ENCODE measurements at places on chromosomes 2 and 18.

- DNase-seq, result no peak
Measured at GRCh38 chr2:164069540-164069939, 333.7 kb upstream of the FIGN start.

DNA sequence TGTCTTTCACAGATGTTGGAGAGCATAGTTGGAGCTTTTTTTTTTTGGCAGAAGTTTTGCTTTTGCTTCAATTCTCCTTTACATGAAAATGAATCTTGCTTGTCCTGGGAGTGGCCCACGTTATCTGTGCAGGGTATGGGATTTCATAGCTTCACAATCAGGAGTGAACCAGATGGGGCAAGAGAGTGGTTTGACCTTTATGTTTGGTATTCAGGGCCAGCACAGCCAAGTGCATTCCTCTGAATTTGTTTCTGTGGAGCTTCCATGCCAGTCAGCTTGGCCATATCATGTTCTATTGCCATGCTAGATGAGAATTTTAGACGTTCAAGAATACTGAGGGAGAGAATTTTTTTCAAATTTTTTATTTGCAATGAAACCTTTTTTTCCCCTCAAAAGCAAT is 116.6 kb downstream of the PRPF40A start:
- DNase-seq, result no peak

- no peak for DNase-seq
Measured at GRCh38 chr2:105307550-105307949, 22.0 kb downstream of the TGFBRAP1 start.

GRCh38 chr2:3641181-3641580 is 16.8 kb upstream of the ALLC start:
- DNase-seq, result no peak

DNA sequence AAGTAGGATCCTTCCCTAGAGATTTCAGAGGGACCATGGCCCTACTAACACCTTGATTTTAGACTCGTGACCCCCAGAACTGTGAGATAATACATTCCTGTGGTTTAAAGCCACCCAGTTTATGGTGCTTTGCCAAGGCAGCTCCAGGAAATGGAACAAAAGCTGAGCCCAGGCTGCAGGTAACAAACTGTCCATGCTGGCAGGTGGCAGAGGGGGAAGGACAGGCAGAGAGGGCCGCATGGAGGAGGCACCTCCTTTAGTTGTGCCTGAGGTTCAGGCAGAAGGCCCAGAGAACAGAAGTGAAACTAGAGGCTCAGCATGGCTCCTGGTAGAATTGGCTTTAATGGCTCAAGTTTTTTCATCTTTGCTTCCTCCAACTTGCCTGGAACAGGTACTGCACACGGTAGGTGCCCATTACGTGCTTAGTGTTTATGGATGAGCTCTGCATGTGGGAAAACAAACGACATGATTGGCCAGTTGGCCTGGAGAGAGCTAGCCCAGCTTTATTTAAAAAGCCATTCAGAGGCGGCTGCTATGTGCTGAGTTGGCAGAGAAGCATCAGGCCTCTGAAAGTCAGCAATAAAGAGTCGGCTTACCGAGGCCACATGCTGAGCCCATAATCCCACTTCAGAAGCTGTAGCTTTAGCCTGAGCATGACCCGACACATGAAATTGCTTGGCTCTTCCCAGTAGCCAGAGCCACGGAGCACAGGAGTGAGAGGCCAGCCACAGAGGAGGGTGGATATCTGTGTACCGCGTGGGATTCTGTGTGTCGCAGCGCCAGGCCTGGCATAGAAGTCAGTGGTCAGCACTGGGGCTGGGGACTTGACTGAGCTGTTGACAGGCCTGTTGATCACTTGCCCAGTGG is 36.5 kb downstream of the HS1BP3 start:
- no peak for DNase-seq

- no peak for DNase-seq
Measured at GRCh38 chr2:10536569-10537133, 88.5 kb upstream of the ODC1 start.

GRCh38 chr2:31666878-31667277 is 86.1 kb upstream of the SRD5A2 start:
- DNase-seq, result no peak

DNA sequence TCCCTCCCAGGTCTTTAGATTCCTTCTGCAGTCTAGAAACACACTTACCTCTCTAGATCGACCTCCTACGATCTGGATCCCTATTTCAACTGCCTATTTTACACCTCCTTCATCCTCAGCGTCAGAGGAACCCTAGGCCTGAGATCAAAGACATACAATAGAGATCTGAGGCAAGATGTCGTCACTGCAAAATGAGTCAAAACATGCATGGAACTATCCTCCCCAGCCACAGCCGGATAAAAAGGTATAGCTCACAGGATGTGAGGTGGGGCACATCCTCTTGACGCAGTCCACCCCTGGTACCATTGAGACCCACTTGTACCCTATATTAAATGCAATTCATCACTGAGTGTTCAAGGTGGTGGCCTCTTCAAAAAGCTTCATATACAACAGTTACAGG is 63.7 kb upstream of the DNAJC10 start:
- no peak for DNase-seq

DNA sequence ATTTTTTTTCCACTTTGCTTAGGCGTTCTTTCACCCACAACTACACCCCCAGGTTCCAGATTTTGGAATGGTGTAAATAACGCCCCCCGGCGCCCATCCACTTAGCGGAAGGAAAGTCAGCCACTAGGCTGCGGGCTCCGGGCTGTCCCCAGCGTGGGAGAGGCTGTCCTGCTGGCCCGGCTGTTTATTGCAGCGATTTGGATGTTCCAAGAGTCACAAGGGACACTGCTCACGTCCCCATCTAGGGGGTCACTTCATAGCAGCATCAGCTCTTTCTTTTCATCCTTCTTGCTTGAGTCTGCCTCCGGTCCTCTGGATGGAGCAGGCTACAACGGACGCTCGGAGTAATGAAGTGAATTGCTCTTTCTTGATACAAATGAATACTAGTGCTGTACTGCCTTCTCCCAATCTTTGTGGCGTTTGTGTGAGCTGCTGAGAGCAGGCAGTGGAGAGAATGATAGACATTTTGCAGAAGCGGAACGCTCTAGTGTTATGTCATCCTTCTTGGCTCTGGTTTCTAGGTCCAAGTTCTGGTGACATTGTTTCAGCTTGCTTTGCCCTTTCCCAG is 50.7 kb upstream of the PAIP2B start:
- DNase-seq, result no peak

- no peak for DNase-seq
Measured at GRCh38 chr2:239960929-239961661, 64.0 kb downstream of the NDUFA10 start.

- no peak for DNase-seq
Measured at GRCh38 chr18:59681521-59682004, 15.7 kb downstream of the CCBE1 start.

DNA sequence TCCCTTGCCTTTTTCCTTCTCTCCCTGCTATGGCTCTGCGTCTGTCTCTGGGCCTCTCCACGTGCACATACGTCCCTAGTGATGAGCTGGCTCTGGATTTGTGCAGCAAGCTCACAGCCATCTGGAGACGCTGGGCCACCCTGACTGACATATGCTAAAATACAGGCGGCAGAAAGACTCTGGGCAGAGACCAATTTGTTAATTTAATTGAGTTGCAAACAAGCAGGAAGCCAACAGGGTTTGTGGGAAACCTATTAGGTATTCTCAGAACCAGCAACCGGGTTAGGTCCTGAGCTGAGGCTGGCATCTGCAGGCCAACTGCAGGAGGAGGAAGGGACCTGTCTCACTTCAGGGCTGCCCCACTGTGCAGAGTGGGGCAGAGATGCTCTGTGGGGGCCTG is 53.5 kb upstream of the SMAD2 start:
- DNase-seq, result no peak

GRCh38 chr18:40031435-40031834 is 1923.6 kb upstream of the PIK3C3 start:
- no peak for DNase-seq

DNA sequence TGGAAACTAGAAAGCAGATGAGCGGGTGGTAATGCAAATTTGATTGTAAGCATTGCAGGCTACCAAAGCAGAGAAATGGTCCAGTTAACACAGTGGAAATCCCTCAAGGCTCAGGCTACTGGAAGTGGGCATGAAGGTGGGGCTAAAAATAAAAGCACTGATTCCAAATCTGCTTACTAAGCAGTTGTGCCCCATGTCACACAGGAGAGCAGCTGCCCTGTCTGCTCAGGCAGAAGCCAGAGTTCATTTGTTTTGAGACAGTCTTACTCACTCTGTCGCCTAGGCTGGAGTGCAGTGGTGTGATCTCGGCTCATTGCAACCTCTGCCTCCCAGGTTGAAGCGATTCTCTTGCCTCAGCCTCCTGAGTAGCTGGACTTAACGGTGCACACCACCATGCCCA is 42.5 kb upstream of the TSPYL6 start:
- DNase-seq, result no peak

DNA sequence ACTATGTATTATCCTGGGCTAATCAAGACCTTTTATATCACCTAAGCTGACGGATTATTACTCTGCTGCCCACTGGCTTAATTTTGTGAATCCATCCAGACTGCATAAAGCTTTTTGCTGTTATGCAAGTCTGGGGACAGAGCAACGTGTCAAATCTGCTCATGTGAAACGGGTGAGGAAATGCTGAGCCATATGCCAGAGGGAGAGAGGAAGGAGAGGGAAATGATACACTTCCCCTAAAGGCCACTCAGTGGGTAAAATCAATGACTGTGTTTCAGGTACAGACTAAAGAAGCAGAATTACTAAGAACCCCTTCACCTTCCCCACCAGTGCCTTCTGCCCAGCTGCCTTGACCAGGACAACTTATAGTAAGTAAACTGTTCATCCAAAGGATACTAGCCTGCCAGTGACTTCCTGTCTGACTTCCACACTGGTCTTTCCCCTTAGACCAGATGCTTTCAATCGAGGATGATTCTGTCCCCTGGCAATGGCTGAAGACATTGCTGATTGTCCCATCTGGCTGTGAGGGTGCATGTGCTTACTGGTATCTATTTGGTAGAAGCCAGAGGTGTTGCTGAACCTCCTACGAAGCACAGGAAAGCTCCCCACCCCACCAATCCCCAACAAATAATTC is 43.0 kb downstream of the STAT1 start:
- no peak for DNase-seq

DNA sequence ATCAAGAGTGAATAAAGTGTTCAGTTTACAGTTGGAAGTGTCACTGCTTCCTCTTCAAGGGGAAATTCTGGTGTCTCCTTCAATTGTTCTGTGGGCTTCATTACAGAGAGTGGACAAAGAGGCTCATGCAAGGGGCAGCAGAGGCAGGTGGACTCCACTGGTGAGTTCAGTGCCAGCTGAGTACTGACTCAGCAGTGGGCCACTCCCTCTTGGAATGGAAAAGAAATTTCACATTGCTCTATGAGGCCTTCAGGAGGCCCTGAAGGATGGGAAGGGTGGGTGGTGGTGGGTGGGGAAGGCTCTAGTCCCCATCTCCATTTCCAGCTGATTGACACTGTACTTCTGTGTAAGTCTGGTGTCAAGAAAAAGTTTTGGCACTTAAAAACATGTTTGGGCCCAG is 66.4 kb downstream of the PRELID3A start:
- no peak for DNase-seq

DNA sequence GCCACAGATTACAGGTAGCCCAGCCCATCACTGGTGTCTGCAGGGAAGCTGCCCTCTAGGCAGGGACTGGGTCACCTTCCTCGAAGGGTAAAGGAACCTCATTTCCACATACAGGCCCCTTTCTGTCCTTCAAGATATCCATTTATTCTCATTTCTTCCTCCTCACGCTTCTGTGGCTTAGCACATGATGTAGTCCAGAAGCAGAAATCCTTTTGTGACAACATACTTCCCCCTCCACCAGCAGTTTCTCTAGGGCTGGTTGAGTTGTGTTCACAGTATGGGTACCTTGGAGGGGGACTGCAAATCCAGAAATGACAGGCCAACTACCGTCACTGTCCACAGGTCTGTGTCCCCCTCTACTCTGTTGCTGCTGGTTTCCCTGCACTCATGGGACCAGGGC is 364.9 kb downstream of the ANAPC1 start:
- DNase-seq, result no peak

GRCh38 chr2:191452065-191452464 is 206.9 kb downstream of the MYO1B start:
- no peak for DNase-seq

DNA sequence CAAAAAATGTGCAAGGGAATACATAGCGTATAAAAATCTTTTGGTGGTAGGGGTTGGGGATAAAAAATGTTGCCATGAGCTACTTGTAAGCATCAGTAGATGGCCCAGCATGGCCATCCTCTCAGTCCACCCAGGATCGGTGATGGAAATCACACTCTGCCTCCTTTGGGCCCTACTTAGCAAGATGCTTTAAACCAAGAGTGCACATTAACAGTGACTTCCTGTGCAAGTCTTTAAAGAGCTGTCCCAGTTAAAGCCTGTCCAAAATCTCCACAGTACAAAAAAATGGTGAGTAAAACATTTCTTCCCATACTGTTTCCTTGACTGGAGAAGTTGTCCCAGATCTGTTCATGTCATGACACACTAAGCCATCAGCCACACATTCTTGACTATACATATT is 18.0 kb downstream of the ANKRD44 start:
- DNase-seq, result no peak

- DNase-seq, result no peak
Measured at GRCh38 chr2:214960677-214961076, 151.2 kb upstream of the BARD1 start.

DNA sequence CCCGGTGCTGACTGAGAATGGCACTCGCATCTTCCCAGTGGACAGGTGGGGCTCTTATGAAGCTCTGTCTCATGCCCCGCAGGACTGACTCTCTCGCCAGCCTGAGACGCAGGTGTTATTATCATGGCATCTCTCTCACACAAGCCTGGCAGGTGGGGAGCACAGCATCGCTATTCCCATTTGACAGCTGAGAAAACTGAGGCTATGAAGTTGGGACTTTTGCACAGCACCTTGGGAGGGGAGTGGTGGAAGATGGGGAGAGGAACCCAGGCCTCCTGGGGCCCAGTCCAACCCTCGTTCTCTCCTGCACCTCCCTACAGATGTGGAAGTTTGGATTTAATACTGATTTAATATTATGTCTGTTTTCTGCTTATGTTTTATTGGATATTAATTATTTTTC is 9.0 kb upstream of the NTSR2 start:
- DNase-seq, result no peak

DNA sequence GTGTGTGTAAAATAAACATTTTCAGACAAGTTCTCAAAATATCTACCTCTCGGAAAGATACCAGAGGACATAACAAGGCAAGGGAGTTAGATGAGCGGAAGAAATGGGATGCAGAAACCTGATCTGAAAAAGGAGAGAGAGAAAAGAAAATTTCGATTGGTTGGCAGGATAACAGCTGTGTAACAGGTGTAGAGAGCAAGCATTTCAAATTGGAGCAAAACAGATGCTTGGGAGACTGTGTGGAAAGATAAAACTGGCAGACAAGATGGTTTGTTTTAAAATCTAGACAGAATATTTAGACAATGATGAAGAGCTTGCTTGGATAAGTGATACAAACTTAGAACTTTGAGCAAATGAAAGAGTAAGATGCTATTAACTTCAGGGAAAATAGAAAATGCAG is 20.2 kb downstream of the CHST9 start:
- DNase-seq, result no peak

- no peak for DNase-seq
Measured at GRCh38 chr2:195898505-195899191, 170.0 kb downstream of the DNAH7 start.

Data from activated naive CD4-positive, alpha-beta T cell (primary cell).